Right atrium auricular region (tissue), 2 donors: ENCODE measurements at places on chromosomes 5 and 9. TPM values are rescaled to one million over a fixed set of nuclear protein-coding genes. Genes with fewer than 3 reads are reported as not detected.

DNA sequence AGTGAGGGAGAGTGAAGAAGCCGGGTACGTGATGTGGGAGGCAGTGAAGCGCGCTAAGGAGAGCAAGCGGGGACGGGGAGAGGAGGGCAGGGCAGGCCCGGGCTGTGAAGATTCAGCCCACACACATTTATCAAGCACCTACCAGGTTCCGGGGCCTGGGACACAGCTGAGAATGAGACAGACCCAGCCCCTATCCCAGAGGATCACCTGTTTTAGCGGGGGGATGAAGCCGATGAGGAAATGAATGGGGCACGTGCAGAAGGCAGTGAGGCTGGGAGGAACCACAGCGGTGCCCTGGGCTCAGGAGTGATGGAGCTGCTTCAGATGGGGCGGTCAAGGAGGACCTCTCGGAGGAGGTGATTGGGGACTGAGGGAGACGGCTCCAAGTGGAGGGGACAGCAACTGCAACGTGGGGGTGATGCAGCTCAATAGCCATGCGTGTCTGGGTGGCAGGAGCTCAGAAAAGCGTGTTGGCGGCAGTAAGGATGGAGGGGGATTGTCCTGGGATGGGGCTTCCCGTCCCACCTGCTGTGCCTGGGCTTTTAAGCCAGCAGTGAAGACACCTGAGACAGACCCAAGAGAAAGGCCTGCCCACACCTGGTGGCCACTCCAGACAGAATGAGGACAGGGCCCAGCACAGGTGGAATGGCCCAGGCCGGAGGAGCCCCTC lies 77.5 kb upstream of the UNC5A start:
- H3K27ac ChIP-seq, result no peak overlapping the region
- no peaks in the 10 kb centered on the region for H3K4me1 ChIP-seq
- DNase-seq, result no peak

DNA sequence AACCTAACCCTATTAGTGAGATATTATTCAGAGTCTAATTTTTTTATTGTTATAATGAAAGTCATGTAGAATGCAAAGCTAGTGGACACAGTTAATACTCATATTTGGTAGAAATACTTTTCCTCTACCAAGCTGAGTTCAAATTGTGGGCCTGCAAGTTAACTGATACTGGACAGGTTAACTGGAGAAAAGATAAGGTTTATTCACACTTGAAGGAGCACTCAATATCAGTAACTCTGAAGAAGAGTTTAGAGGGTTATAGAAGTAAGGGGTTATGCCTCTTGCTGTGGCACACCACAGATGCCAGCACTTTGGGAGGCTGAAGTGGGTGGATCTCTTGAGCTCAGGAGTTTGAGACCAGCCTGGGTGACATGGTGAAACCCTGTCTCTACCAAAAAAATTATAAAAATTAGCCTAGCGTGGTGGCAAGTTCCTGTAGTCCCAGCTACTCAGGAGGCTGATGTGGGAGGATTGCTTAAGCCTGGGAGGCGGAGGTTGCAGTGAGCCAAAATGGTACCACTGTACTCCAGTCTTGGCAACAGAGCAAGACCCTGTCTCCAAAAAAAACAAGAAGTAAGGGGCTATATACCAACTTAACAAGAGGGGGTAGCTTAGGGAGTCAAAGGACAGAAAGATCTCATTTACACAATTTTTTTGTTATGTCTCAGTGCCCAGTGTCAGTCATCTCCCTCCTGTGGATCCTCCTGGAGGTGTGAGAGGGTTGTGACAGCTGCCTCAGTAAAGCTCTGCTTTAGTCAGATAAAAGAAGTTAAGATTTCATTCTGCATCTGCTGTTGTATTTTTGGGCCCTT lies 121.2 kb upstream of the GRHPR start:
- no peaks in the 10 kb centered on the region for H3K4me1 ChIP-seq
- H3K36me3 ChIP-seq, result no peaks in the 10 kb centered on the region
- H3K27me3 ChIP-seq, result no peaks in the 10 kb centered on the region

DNA sequence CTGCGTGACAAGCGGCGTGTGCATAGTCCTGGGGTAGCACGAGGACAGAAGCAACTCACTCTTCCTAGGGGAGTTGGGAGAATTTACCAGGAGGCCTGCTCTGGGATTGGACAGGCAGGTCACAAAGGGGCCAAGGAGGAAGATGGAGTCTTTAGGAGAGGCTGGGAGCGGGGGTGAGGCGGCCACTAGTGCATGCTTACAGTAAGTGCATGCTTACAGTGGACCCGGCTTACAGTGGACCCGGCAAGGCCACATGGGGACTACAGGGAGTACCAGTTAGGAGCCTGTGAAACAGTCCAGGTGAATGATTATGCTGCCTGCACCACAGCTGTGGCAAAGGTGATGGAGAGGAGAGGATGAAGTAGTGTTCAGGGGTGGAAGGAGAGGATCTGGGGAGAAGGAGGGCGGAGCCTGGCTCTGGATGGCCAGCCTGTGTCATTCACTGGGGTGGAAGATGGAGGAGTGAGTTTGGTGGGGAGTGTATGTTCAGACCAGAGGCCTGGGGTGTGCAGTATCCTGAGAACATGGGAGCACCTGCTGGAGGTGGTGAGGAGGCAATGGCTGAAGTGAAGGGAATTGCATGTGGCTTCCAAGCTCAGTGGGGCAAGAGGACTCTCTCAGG lies 78.7 kb downstream of the CRB2 start:
- no peaks in the 10 kb centered on the region for H3K4me1 ChIP-seq
- H3K36me3 ChIP-seq, result no peaks in the 10 kb centered on the region
- no peak overlapping the region for H3K4me3 ChIP-seq
- no peak for DNase-seq
- no peak overlapping the region for H3K27ac ChIP-seq

DNA sequence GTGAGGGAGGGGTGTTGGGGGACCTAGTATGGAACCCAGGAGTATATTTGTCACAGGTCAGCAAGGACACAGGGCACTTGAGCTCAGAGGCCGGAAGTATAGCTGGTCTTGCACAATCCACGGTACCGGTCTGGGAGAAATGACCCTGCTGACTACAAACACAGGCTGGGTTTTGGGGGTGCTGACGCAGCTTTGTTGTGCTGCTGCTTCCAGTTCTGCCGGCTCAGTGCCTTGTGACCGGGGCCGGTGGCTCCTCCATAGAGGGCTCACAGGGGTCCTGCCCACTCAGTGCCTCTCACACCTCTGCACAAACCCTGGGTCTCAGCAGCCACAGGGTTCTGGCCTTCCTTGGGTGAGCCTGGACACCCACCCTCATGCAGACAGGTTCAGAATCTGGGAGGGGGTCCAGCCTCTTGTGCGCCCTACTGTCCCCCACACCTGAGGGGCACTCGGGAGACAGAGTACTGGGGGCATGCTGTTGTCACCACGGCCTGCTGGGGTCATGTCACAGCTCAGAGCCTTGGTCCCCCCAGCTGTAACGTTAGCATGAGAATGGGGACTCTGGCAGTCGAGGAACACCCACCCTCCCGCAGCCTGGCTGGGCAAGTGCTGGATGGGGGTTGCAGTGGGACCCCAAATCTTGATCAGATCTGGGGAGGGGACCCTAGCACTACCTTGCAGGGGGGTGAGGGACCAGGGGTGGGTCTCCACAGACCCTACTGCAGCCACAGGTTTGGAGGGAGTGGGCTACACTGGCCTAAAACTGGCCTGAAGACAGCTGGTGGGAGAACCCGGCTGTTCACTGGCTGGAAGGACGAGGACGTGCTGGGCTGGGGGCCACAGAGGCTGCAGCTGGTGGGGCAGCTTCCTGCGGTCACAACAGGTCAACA lies 17.7 kb downstream of the NINJ1 start:
- H3K27ac ChIP-seq, result peak overlapping the region; percentile 4
- H3K4me1 ChIP-seq, result peaks cover 32% of the 10 kb centered on the region

GRCh38 chr9:132283165-132283564 lies 71.6 kb downstream of the SETX start:
- no peak overlapping the region for H3K27ac ChIP-seq
- H3K4me1 ChIP-seq, result no peaks in the 10 kb centered on the region
- no peak for DNase-seq
- H3K27me3 ChIP-seq, result no peaks in the 10 kb centered on the region

- no peaks in the 10 kb centered on the region for H3K4me1 ChIP-seq
- no peak overlapping the region for H3K4me3 ChIP-seq
- H3K27ac ChIP-seq, result no peak overlapping the region
- no peaks in the 10 kb centered on the region for H3K27me3 ChIP-seq
- no peaks in the 10 kb centered on the region for H3K36me3 ChIP-seq
These were observed 123.9 kb downstream of the UNC13B start for GRCh38 chr9:35285731-35286130.

DNA sequence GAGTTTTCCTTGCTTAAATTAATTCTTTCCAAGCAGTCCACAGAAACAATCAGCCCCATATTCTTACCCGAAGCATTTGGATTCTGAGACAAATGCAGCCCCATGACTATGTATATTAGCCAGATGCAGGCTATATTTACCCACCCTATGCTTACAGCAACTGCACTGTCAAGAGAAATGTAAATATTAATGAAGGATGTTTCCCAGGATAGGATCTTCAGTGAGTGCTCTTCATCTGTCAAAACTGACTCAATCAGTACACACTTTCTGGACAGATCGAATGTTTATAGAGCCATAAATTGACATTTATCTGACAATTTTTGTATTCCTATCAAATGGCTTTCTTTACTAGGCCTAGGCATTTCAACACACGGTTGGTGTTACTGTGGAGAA lies 725.3 kb upstream of the SEMA6A start:
- H3K27me3 ChIP-seq, result no peaks in the 10 kb centered on the region
- H3K4me1 ChIP-seq, result no peaks in the 10 kb centered on the region
- no peak overlapping the region for H3K4me3 ChIP-seq
- no peak overlapping the region for H3K27ac ChIP-seq
- H3K36me3 ChIP-seq, result no peaks in the 10 kb centered on the region

- no peak overlapping the region for H3K4me3 ChIP-seq
These were observed 175.8 kb upstream of the ADCY2 start for GRCh38 chr5:7220156-7220555.

DNA sequence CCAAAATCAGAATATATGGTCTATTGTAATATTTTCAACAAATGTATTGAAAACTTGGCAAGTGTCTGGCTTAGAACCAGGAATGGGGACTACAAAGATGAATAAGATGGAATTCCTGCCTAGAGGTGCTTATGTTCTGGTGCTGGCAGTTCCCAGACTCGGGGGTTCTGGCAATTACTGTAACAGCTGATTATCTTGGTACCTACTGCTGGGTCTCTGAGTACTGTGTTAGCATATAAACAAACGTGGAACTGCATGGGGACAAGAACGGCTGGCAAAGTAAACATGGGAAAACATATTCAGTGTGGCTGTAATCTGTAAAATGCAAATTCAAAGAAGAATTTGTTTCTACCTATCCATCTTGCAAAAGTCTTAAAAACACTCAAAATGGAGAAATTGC lies 89.9 kb downstream of the SLC24A2 start:
- H3K4me1 ChIP-seq, result no peaks in the 10 kb centered on the region
- no peak overlapping the region for H3K4me3 ChIP-seq
- DNase-seq, result no peak
- H3K27ac ChIP-seq, result no peak overlapping the region
- H3K36me3 ChIP-seq, result no peaks in the 10 kb centered on the region

DNA sequence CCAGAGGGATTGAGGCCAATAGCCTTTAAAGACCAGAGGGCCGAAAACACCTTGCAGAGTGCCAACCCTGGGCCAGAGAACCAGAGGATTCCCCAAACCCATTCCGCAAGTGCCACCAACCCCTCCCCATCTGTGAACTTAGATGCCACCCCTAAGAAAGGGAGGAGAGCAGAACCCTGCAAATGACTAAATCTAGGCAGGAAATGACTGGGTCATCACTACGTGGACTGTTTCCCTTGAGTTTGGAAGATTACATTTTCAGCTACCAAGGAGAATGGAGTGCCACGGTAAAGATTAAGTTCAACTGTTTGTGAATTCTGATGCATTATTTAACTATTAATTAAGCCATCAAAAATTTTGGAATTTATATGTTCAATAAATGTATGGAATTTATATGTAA lies 142.8 kb downstream of the ENC1 start:
- H3K27me3 ChIP-seq, result no peaks in the 10 kb centered on the region
- no peaks in the 10 kb centered on the region for H3K4me1 ChIP-seq
- DNase-seq, result no peak
- no peak overlapping the region for H3K4me3 ChIP-seq
- H3K36me3 ChIP-seq, result no peaks in the 10 kb centered on the region
- no peak overlapping the region for H3K27ac ChIP-seq

DNA sequence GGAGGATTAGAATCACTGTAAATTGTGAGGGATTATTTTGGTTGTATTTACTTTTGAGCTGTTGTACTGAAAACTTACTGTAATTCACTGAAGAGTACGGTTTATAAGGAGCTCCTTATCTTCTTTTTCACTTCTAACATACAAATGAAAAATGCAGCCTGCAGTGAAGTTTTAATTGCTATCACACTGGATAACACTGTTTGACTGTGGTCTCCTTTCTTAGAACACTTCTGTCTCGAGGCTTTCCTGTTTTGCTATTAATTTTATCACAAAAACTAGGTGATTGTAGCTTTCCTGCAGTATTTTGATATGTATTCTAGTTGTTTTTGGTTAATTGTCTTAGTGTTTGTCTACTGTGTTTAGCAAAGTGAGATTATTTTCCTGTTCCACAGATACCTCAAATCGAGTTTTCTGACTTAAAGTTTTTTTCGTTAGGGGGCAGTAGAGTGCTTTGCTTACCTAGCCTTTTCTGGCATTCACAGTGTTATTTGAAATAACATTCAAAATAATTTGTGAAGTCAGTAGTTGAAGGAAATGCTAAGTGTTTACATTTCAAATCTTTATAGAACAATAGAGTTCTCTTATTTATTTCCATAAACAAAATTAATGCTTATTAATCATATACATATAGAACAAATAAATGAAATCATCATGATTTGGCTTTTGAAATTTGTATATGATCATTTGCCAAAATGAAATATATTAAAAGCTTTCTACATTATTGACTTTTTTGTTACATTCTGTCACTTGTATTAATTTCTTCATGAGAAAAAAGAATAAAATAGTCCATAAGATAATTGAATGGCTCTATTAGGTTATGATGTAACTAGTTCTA lies 52.9 kb downstream of the COMMD10 start:
- H3K4me1 ChIP-seq, result no peaks in the 10 kb centered on the region
- H3K27me3 ChIP-seq, result no peaks in the 10 kb centered on the region
- no peak for DNase-seq
- no peak overlapping the region for H3K4me3 ChIP-seq

DNA sequence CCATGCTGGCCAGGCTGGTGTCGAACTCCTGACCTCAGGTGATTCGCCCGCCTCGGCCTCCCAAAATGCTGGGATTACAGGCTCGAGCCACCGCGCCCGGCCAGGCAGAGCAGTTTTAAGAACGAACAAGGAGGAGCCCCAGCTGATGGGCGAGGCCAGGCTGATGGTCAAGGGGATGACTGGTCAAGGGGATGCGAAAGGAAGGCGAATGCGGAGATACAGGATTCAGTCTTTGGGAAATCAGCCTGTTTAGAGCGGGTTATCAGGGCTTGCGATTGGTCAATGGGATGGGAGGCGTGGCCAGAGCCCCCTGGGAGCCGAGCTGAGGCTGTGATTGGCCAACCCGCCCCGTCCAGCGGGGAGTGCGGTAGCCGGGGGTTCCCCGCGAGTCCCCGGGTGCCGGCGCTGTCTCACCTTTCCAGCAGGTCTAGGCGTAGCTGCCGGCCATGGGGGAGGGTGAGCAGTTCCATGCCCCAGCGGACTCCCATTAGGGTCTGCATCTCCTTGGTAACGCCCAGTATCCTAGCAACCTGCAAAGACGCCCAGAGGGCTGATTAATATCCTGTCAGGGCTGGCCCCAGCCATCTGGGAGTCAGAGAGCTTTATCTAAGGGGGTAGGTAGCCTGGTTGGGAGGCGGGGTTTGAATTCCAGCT lies 7.5 kb upstream of the TOR2A start:
- no peak overlapping the region for H3K27ac ChIP-seq
- DNase-seq, result no peak
- peak overlapping the region; percentile 34 for H3K4me3 ChIP-seq
- peaks cover 8% of the 10 kb centered on the region for H3K4me1 ChIP-seq

HTR4 gene
- 7.9 TPM for total RNA-seq

SPIN1 gene
- 55.4 TPM for total RNA-seq

TRPM3 gene
- total RNA-seq, result 0.59 TPM

PGGT1B gene
- 4.3 TPM for total RNA-seq

AQP3 gene
- total RNA-seq, result 14.3 TPM
